ENCODE measurements at places on chromosomes 7 and 10.

GRCh38 chr7:156472267-156472666, 168.3 kb upstream of the RNF32 start:
- DNase-seq, result no peak

DNA sequence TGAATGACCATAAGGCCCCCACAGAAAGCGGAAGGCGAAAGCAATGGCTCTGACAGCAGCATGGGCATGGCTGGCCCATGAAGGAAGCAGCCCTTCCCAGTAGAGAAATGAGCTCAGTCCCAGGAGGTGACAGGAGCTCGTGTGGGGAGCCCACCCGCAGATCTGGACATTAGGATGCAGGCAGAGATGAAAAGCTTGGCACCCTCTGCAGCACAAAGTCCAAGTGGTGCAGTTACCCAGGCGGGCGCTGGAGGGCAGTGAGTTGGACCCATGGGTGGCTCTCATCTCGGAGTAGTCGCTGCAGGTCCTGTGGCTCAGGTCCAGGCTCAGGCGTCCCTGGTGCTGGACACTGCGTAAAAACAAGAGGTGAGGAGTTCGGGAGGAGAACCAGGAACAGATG, 109.0 kb downstream of the DLG5 start:
- DNase-seq, result no peak

- DNase-seq, result no peak
Observed at GRCh38 chr7:32914184-32914583, 22.6 kb upstream of the KBTBD2 start.

- DNase-seq, result no peak
Observed at GRCh38 chr7:105098863-105099515, 85.0 kb downstream of the KMT2E start.

GRCh38 chr7:5172196-5172775, 17.7 kb upstream of the WIPI2 start:
- DNase-seq, result no peak

GRCh38 chr10:62981096-62981495, 152.0 kb upstream of the NRBF2 start:
- no peak for DNase-seq

DNA sequence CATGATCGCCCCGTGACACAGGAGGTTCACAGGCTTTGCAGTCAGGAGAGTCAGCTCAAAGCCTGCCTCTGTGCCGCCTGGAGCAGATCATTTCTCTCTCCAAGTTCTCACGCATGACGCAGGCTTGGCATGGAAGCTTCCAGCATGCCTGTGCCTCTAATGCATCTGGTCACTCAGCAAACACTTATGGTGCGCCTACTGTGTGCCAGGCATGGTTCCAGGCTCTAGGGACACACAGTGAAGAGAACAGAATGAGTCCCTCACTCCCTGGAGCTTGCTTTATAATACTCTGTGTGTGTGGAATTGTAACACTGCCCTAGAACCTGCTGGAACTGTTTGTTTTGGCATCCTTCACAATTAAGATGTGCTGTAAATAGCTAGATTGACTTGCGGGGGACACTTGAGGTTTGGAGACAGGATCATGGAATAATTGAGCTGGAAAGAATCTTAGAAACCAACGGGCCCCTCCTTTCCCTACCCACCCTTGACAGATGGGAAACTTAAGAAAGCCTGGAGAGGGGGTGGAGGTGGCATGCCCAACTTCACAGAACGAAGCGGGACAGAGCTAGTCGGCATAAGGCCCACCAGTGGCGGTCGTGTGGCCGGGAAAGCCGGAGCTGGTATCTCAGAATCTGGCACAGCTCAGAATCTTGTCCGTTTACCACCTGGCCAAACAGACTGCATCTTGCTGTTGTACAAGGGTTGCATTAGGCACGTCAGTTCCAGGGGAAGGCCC, 4.6 kb upstream of the MYH16 start:
- DNase-seq, result no peak

GRCh38 chr7:157470017-157470322, 133.2 kb downstream of the DNAJB6 start:
- DNase-seq, result no peak

DNA sequence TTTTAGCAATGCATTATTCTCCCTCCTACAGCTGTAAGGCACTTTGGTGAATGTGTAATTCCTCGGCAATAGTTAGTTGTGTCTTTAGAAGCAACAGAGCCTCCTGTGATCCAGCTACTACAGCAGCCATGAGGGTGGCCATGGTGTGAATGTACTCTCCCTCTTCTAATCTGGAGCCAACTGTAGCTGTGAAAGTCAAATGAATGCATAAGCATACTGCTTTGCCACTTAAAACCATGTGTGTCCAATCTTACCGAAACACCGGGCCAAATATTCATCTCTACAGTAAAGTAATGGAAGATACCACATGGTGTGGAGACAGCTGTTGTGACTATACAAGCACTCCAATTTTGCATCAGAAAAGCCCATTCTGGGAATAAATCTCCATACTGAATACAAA, 195.0 kb downstream of the DNAJC1 start:
- no peak for DNase-seq

DNA sequence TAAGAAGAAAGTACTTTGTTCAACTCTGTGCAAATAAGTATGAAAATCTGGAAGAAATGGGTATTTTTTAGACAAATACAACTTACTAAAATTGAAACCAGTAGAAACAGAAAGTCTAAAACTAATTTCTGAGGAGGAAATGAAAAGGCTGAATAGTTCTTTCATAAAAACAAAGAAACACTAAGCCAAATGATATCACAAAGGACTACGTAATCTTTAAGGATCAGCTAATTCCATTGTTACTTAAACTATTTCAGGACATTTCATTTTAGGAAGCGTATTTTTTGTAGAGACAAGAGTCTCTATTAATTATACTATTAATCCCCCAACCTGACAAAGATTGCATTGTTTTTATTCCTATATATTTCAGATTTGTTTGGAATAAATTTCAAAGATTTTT, 11.2 kb upstream of the CCSER2 start:
- no peak for DNase-seq

DNA sequence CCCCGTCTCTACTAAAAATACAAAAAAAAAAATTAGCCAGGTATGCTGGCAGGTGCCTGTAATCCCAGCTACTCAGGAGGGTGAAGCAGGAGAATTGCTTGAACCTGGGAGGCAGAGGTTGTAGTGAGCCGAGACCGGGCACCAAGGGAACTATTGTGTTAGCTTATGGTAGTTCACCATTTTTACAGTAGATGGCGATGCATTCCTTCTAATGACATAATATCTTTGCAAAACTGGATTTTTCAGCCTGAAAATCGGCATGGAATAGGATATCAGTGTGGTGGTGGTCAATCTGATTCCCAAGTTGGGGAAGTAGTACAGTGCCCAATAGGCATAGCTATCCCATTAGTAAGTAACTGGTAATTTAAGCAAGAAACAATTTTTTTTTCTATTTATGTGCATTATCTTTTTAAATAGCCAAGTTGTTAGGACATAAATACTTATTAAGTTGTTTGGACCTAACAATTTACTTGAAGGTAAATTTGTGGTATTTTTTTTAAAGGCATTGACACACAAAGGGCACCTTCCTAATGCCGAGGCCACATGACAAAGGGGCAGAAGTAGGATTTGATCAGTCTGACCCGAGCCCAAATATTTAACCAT, 17.6 kb upstream of the IMPDH1 start:
- DNase-seq, result peak; percentile 26

Measured in stimulated activated CD4-positive, alpha-beta T cell treated with anti-CD3 and anti-CD28 coated beads, Interleukin-2, amount 100 ng/mL, for 24 hours (primary cell).